Stomach (tissue), 19 donors: ENCODE measurements at places on chromosomes 6 and 20. TPM values are rescaled to one million over a fixed set of nuclear protein-coding genes. Genes with fewer than 3 reads are reported as not detected.
A peak's percentile ranks its signal among the peaks of the same experiment; 100 is the strongest.

DNA sequence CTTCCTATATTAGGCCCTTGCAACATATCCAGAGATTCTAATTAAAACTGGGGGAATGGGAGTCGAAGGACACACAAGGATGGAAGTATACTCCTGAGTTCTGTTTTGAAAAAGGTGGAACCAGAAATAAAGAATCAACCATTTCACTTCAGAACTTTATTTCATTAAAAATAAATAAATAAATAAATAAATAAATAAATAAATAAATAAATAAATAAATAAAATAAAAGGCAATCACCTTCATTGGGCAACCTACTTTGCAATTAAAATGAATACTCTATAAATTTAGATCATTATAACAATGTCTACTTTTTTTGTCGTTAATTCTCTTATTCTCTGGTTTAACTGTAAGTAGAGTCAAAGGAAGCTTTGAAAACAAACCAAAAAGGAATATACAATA is 25.6 kb downstream of the GPR63 start:
- H3K4me3 ChIP-seq: no peak overlapping the region
- no peaks in the 10 kb centered on the region for H3K36me3 ChIP-seq
- H3K4me1 ChIP-seq: no peaks in the 10 kb centered on the region
- no peak overlapping the region for H3K27ac ChIP-seq
- DNase-seq: no peak
- H3K27me3 ChIP-seq: no peaks in the 10 kb centered on the region

DNA sequence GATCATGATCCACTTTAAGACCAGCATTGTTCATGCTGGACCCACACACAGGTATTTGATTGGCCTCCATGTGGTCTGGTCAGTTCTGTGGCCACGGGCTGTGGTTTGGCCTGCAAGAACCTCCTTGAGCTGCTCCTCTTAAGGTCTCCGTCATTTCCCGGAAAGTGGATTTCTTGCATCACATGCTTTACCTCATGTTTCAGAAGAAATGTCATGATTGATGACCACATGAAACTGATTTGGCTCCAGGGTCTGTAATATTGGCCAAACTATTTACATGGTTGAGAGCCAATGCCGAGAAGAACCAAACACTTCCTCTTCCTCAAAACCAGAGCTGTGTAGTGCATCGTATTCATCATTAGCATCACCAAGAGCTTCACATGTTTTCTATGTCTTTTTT is 13.2 kb upstream of the RSPH3 start:
- no peak overlapping the region for H3K4me3 ChIP-seq
- H3K27ac ChIP-seq: no peak overlapping the region
- no peaks in the 10 kb centered on the region for H3K27me3 ChIP-seq
- no peaks in the 10 kb centered on the region for H3K36me3 ChIP-seq

GRCh38 chr20:34693414-34693813 is 10.7 kb upstream of the TP53INP2 start:
- H3K4me3 ChIP-seq: no peak overlapping the region
- H3K27ac ChIP-seq: no peak overlapping the region
- no peaks in the 10 kb centered on the region for H3K36me3 ChIP-seq
- H3K27me3 ChIP-seq: no peaks in the 10 kb centered on the region
- DNase-seq: no peak

DNA sequence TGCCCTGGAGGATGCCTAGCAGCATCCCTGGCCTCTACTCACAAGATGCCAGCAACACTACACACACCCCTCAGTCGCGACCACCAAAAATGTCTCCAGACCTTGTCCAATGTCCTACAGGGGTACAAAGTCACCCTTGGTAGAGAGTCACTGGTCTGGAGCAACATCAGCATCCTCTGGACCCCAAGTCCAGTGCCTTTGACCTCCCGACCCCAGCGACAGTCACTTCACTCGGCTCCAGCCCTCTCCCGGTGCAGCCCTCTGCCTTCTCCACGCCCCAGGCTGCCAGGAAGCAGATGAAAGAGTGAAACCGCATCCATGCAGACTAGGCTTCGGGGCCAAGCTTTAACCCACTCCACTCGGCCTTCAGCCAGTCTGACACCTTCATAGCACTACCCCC is 92.0 kb upstream of the SRSF6 start:
- H3K36me3 ChIP-seq: no peaks in the 10 kb centered on the region
- no peak for DNase-seq
- no peak overlapping the region for H3K27ac ChIP-seq
- no peak overlapping the region for H3K4me3 ChIP-seq
- peaks cover 37% of the 10 kb centered on the region for H3K27me3 ChIP-seq

GRCh38 chr6:16765235-16765634 is 4.0 kb upstream of the ATXN1 start:
- no peak overlapping the region for H3K4me3 ChIP-seq
- no peak overlapping the region for H3K27ac ChIP-seq
- DNase-seq: no peak
- H3K36me3 ChIP-seq: no peaks in the 10 kb centered on the region

GRCh38 chr6:143803769-143804568 is 39.2 kb upstream of the LTV1 start:
- no peak overlapping the region for H3K27ac ChIP-seq
- no peak overlapping the region for H3K4me3 ChIP-seq
- DNase-seq: no peak
- no peaks in the 10 kb centered on the region for H3K4me1 ChIP-seq

DNA sequence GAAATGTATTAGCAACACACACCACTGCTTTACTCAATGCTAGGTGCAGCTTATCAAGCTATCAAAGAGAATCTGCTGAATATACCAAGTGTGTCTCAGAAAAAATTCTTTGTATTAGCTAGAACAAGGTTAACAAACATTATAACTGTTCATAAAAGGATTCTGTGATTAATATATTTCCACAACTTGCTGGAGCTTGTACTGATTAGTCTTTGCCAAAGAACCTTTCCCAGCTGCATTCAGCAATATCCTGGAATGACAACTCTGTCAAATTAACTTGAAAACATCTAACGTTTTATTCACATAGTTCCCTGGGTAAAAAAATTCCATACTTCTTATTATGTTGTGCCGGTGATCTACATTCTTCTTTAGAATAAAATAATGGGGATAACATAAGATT is 252.7 kb downstream of the FOXC1 start:
- H3K4me1 ChIP-seq: peaks cover 3% of the 10 kb centered on the region
- H3K4me3 ChIP-seq: no peak overlapping the region
- H3K27me3 ChIP-seq: no peaks in the 10 kb centered on the region

DNA sequence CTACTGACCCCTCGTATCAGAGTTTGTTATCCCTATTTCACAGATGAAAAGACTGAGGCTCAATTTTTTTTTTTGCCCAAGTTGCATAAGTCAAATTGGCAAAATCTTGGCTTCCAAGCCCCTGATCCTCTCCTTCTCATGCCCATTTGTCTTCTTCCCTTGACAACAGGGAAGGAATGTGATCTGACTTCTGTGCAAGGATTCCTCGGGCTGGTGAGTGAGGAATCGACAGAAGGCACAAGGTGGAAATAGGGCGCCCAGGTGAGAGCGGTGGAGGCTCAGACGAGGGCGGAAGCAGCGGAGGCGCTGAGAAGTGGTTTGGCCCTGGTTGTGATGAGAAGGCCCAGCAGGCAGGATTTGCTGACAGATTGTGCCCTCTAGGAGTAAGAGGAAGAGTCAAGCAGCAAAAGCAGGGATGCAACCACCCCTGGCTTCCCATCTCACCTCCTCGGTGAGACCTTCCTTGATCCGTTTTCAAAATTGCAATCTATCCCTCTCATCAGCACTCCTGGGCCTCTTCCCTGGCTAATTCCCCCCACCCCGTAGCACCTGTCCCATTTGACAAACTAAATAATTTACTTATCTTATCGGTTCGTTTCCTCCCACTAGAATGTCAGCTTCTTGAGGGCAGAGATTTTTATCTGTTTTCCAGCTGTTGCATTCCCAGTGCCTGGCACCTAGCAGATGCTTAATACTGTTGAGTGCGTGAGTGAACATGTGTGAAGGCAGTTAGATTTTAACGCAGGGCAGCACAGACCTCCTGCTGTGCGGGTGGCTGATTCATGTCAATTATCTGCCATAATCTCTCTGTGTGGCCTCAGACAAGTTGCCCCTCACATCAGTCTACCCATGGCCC is 3.7 kb upstream of the SIRPA start:
- peaks cover 11% of the 10 kb centered on the region for H3K4me1 ChIP-seq
- no peaks in the 10 kb centered on the region for H3K36me3 ChIP-seq
- DNase-seq: no peak
- H3K27me3 ChIP-seq: no peaks in the 10 kb centered on the region
- H3K27ac ChIP-seq: no peak overlapping the region

GRCh38 chr6:55675941-55676340 is 96.9 kb upstream of the HMGCLL1 start:
- H3K36me3 ChIP-seq: no peaks in the 10 kb centered on the region
- H3K27me3 ChIP-seq: no peaks in the 10 kb centered on the region
- DNase-seq: no peak

GRCh38 chr20:33859157-33859695 is 48.1 kb downstream of the CHMP4B start:
- no peaks in the 10 kb centered on the region for H3K27me3 ChIP-seq
- no peak overlapping the region for H3K4me3 ChIP-seq
- H3K4me1 ChIP-seq: peaks cover 23% of the 10 kb centered on the region
- H3K36me3 ChIP-seq: peaks cover 44% of the 10 kb centered on the region
- H3K27ac ChIP-seq: peak overlapping the region; percentile 6

GRCh38 chr6:53236241-53236640 is 87.6 kb upstream of the GCM1 start:
- H3K36me3 ChIP-seq: no peaks in the 10 kb centered on the region
- DNase-seq: no peak
- H3K4me3 ChIP-seq: no peak overlapping the region

- no peak for DNase-seq
- no peak overlapping the region for H3K4me3 ChIP-seq
- no peaks in the 10 kb centered on the region for H3K4me1 ChIP-seq
- H3K27ac ChIP-seq: no peak overlapping the region
- H3K27me3 ChIP-seq: no peaks in the 10 kb centered on the region
Observed at GRCh38 chr6:39451831-39452230, 129.3 kb upstream of the KCNK16 start.

GRCh38 chr20:57161478-57162361 is 104.7 kb downstream of the BMP7 start:
- H3K4me1 ChIP-seq: no peaks in the 10 kb centered on the region
- H3K36me3 ChIP-seq: no peaks in the 10 kb centered on the region
- H3K27me3 ChIP-seq: no peaks in the 10 kb centered on the region
- DNase-seq: no peak
- no peak overlapping the region for H3K4me3 ChIP-seq
- H3K27ac ChIP-seq: no peak overlapping the region

DNA sequence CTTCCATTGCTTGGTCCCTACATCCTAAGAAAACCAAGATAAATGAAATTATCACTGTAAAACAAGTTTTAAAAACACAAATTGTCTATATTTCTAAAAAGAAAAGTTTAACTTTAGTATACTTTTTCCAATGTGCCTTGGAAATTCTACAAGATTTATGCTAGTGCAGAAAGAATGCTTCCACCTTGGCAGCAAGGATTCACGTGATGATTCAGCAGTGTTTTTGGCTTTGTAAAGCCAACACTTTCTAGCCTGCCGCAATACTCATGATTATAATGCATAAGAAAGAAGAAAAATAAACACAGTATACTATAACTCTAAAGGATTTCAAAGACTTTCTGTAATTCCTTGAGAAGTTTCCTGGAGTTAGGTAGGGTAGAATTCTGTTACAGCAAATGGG is 442.7 kb downstream of the TENT5A start:
- no peaks in the 10 kb centered on the region for H3K4me1 ChIP-seq
- no peak overlapping the region for H3K27ac ChIP-seq
- DNase-seq: no peak
- no peak overlapping the region for H3K4me3 ChIP-seq
- H3K27me3 ChIP-seq: no peaks in the 10 kb centered on the region

GRCh38 chr6:84772428-84773132 is 8.2 kb upstream of the TBX18 start:
- no peaks in the 10 kb centered on the region for H3K36me3 ChIP-seq
- DNase-seq: no peak
- H3K27me3 ChIP-seq: peaks cover 72% of the 10 kb centered on the region
- peaks cover 32% of the 10 kb centered on the region for H3K4me1 ChIP-seq

DNA sequence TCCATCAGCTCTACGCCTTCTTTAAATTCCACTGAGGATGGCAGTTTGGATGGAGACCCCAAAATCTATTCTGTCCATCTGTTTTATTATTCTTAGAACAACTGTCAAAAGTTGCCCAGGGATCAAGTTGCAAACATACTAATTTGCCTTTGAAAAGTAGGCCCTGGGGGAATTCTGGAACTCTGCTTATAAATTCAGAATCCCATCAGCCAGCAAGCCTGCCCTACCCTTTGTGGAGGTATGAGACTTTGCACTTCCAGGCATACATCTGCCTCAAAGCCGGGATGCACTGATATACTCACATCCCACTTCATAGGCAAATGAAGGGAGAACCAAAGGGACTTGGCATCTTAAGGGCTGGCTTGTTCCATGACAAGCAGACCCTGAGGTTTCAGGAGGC is 93.6 kb downstream of the INSM1 start:
- H3K27me3 ChIP-seq: no peaks in the 10 kb centered on the region
- peaks cover 31% of the 10 kb centered on the region for H3K36me3 ChIP-seq
- H3K4me1 ChIP-seq: no peaks in the 10 kb centered on the region
- DNase-seq: no peak

DNA sequence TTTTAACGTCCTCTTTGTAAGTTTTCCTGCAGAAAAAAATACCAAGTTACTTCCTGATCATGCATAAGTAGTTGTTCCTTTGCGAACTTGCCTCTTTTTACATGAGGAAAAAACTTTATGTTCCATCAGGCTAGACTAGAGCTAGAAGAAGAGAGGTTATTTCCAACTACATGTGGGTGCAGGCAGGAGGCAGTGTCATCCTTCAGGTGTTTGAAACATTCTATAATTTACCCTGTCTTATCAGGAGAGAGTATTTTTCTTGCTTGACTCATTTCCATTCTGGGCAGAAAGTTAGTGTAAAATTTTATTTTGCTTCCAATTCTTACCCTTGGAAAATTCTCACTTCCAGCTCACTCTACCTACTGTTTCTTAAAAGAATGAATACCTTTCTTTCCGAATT is 28.5 kb upstream of the EPHA7 start:
- H3K36me3 ChIP-seq: no peaks in the 10 kb centered on the region
- no peak for DNase-seq
- H3K27me3 ChIP-seq: no peaks in the 10 kb centered on the region
- H3K4me1 ChIP-seq: no peaks in the 10 kb centered on the region

WFDC5 gene
- total RNA-seq: not detected

AGPAT4 gene
- total RNA-seq: 1.8 TPM

BEND6 gene
- 0.58 TPM for total RNA-seq

ZBTB46 gene
- 13.4 TPM for total RNA-seq

ARFGEF3 gene
- total RNA-seq: 32.1 TPM

CCDC170 gene
- total RNA-seq: 0.72 TPM

SCRT2 gene
- total RNA-seq: not detected
